ENCODE measurements at places on chromosomes 13 and 19.

GRCh38 chr19:7637374-7638256 is 705 bp downstream of the STXBP2 start:
- no peak for DNase-seq

- DNase-seq: no peak
These were observed 24.1 kb downstream of the SHANK1 start for GRCh38 chr19:50695251-50696093.

DNA sequence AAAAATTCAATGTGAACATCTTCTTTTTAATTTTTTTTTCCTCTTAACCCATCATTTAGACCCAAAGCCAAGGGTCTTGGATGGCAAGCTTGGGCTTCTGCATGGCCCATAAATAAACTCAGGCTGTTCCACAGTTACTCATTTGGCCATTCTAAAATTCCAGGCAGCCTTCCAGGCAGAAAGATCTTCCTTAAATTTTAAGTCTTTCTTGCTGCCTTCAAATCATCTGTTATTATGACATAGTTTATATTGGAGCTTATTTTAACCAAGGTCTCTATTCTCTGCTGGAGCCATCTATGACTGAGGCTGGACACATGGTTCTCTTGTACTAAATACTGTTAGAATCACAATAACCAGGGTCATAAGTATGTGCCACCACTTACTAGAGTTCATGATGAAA is 317.3 kb upstream of the MAB21L1 start:
- DNase-seq: no peak

GRCh38 chr13:86397635-86398034 is 598.4 kb upstream of the SLITRK6 start:
- DNase-seq: no peak

DNA sequence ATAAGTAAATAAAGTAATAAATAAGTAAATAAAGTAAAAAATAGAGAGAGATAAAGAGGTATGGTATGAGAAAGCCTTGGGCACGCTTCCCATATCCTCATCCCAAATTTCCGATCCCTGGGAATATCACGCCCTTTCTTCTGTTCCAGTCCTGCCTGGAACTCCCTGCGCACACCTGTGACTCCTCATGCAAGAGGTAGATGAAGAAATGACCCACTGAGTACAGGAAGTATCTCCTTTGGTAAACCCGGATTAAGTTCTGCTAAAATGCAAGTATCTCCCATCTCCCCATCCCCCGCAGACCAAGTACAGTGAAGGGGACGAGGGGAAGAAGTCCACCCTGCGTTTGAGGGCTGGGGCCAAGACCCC is 399 bp upstream of the ZNF136 start:
- no peak for DNase-seq

All from brain pericyte (primary cell).